A549 treated with CpdA at 1 μM for 4 hours (cell line): ENCODE measurements at places on chromosomes 5 and 9. TPM values are rescaled to one million over a fixed set of nuclear protein-coding genes. Genes with fewer than 3 reads are reported as not detected.

Gene SLC35D2
- total RNA-seq = 15.3 to 20.5 TPM (median 19.4 TPM) in 5 replicates

Gene PCDHGB5
- total RNA-seq = 1.9 to 2.8 TPM (median 2.4 TPM) in 5 replicates

Gene SPATA6L
- 1.6 to 2.6 TPM (median 2.0 TPM) in 5 replicates for total RNA-seq

Gene CDHR2
- total RNA-seq = 0.04 to 0.15 TPM (median 0.10 TPM) in 4 of 5 replicates, not detected in the other

Gene FGD3
- total RNA-seq = 0.17 to 0.44 TPM (median 0.24 TPM) in 5 replicates

Gene INSL4
- total RNA-seq = 15.5 to 17.9 TPM (median 16.0 TPM) in 5 replicates

Gene SLC22A4
- 3.5 to 4.7 TPM (median 4.2 TPM) in 5 replicates for total RNA-seq

Gene PCDHGC5
- 0.05 TPM in 1 of 5 replicates, not detected in the others for total RNA-seq
